NCI-H526 (cell line): ENCODE measurements at places on chromosomes 1 and 21.
A peak's percentile ranks its signal among the peaks of the same experiment; 100 is the strongest.

DNA sequence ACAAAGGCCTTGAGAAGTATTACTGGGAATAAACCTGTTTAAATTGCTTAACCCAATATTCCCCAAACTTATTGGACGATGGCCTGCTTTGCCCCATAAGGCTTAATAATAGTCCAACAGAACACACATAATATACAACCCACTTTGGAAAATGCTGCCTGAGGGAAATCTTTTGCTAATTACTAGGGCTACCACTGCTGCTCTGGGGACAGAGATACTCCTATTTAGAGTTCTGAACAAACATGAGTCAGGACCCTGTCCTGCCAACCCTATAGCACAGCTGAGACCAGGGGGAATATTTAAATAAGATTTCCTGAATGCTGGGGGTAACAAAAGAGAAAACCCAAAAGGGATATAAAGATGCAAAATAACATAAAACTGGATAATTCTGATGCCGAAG, 139.1 kb downstream of the BRINP2 start:
- no peak for DNase-seq

DNA sequence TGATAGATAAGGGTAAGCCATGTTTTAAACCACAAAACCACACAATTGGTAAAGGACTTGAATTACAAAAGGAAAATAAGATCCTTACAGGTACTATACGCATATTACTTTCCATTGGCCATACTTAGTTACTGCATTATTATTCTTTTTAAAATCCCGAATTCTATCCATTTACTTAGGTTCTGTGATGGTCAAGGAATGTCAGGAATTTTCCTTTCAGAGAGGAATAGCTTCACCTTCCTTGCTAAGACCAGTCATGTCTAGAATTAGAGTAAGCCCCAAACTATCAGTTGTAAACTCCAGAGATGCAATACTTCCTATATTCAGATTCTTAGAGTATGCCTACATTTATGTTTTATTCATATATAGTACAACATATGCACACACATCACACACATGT, 13.7 kb downstream of the EFCAB7 start:
- DNase-seq = no peak

- no peak for DNase-seq
These were observed 9.0 kb upstream of the IFFO2 start for GRCh38 chr1:18965206-18966173.

- peak; percentile 32 for DNase-seq
These were observed 24.7 kb upstream of the HMGN1 start for GRCh38 chr21:39373634-39374033.

- no peak for DNase-seq
These were observed 654.2 kb downstream of the AMY1C start for GRCh38 chr1:104403883-104404282.

DNA sequence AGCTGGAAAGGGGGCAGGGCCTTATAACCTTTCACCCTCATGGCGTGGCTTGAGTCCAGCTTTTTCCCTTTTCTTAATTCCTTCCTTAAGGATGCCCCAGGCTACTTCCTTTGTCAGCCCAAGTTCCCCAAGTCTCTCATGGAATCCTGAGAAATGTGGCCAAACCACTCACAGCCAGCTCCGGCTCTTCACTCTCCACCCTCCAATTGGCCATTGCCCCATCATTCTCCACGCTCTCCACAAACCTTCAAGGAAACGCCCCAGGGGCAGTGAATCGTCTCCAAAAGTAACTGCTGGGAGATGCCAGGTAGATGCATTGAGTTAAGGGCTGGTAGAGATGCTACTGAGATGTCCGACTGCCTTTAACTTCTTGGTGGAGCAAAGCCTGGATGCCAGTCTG, 113.5 kb upstream of the CD34 start:
- DNase-seq = no peak

DNA sequence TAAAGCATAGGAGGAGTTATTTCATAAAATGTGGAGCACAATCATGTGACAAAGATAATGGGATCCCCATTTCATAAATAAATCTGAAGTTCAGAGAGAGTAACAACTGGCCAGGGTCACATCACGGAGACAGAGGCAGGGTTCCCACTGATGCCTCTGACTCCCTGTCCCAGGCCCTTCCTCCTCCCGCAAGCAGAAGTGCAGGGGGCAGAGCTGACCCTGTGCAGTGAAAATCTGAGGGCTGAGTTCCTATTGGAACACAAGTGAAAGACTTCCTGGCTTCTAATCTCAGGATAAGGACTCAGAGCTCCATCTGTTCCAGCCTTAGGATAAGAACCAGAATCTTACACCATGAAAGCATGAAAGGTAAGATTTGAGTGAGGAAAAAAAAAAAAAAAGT, 22.0 kb downstream of the SELL start:
- DNase-seq = no peak

DNA sequence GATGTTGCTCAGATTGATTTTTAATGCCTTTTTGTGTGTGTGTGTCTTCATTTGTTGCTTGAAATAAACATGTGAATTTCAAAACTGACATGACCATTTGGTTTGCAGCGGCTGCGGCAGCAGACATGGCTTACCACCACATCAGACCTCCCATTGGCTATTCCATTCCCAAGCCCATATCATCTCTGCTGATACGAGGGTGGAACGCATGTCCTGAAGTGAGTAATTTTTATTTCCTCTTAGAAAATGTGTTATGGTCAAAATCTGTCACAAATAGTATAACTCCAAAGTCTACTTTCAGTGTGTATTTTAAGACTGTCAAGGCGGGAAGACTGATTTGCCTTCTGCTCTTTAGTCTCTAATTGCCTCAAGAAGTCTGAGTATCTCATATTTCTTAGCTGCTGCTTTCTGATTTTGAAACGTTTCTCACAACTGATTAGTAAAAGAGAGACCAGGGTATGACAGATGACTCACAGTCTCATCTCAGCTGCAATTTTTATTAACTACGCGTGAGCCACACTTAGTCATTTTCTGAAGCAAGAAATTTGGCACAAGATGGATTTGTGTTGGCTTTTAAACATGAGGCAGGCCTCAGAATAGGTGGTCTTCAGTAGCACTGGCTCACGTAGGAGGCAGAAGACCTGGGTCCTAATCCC, 49.0 kb downstream of the LRRC53 start:
- no peak for DNase-seq

DNA sequence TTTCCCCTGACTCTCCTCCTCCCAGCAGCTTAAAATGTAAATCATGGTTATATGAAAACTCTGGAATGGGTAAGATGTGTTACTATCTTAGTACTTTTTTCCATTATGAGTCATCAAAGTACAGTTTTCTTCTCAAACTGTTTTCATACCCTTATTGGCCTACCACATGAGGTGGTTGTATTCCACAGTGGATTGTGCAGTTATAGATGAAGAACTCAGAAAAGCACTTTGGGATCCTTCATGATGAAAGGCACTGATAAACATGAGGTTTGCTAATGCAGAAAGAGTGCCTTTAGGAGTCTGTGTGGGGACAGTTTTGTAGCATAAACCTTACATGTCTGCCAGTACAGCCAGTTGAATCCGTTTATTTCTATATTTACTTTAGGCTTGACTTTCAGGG, 32.0 kb upstream of the MYOCOS start:
- no peak for DNase-seq

- no peak for DNase-seq
These were observed 420.5 kb downstream of the MATN1 start for GRCh38 chr1:30302858-30303257.

GRCh38 chr21:35156293-35157278, 107.5 kb upstream of the RUNX1 start:
- DNase-seq = peak; percentile 42

- DNase-seq = no peak
These were observed 136.9 kb upstream of the SAMSN1 start for GRCh38 chr21:14683063-14683462.
